NCI-H1092 (cell line): ENCODE measurements at places on chromosomes 6 and 20.

GRCh38 chr6:143803769-143804568 is 39.2 kb upstream of the LTV1 start:
- DNase-seq = no peak

DNA sequence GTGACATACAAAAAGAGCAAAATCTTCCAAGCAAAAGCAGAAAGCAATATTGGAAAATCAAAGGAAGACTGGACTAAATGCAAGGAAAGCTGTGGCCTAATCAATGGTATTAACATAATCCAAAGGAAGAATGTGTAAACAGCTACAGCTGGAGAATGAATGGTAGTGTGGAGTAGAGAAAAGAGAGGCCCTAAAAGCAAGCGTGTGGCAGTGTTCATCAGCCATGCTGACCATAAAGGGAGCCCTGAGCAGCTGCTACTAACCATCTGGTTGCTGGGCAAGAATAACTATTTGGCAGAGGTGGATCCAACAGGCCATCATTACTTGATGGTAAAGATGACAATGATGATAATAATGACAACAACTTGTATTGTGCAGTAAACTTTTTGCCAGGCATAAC is 148.5 kb upstream of the BEND6 start:
- DNase-seq = no peak

DNA sequence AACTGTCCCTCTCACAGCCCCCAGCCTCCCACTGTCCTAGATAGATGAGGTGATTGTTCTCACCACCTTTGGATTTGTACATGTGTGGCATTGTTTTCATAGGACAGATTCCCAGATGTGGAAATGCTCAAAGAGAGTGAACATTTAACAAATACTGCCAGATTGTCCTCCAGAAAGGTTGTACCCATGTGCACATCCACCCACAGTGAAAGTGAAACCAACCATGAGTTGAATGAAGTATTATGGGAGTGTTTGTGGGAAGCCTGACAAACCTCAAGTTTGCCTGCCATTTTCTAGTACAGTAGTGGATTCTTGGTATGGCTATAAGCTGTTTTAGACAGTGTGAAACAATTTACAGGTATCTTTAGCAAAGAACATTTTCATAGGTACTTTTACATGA is 42.7 kb downstream of the ANKRD6 start:
- DNase-seq = no peak

DNA sequence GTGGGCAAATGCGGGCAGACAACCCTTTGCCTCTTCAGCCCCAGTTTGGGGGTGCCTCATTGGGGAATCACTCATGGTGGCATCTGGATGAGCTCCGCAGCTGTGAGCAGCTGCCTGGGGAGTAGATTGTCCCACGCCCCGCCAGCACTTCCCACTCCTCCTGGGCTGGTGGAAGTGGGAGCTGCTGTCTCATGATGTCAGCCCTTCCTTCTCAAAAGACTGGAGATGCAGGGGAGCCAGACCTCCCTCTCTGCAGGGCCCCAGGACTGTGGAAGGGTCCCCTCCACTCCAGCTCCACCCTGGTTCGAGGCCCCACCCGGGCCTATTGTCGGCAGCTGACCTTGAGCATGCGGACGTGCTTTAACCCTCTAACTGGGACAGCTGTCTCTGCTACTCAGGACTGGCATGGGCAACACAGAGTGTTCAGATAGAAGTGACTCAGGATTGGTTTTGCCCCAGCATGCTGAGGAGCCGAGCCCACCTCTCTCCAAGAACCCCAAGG is 2.0 kb downstream of the UNC93A start:
- DNase-seq = no peak

DNA sequence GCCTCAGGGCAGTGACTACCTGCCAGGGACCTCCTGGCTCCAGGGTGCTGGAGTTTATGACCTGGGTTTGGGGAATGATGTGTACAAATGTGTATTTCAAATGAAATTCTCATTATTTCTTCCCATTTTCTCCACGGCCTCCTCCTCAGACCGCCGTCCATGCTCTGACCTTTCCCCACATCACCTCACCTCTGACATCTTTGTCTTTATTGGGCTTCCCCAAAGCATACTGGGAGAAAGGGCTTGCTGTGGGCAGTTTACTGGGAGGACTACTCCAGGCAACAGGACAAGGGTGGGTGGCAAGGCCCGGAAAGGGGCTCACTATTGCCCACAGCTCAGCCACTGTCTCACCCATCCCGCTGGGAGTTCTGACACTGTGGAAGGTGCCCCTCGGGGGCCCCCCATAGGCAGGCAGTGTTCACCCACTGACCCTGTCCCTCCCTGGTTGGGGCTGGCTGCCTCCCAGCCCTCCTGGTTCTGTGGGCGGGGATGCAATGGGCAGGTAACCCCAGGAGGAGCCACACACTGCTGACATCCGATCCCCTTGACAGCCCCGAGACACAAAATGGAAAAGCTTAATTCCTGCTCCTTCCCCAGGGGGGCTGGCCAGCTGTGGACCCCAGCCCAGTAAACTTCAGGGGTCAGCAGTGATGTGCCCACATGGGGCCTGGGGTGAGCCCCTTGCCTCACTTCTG is 39.8 kb upstream of the CST7 start:
- no peak for DNase-seq

- DNase-seq = no peak
Observed at GRCh38 chr6:116974526-116975316, 97.7 kb downstream of the RFX6 start.

GRCh38 chr20:34185766-34186620 is 55.2 kb upstream of the ASIP start:
- no peak for DNase-seq

DNA sequence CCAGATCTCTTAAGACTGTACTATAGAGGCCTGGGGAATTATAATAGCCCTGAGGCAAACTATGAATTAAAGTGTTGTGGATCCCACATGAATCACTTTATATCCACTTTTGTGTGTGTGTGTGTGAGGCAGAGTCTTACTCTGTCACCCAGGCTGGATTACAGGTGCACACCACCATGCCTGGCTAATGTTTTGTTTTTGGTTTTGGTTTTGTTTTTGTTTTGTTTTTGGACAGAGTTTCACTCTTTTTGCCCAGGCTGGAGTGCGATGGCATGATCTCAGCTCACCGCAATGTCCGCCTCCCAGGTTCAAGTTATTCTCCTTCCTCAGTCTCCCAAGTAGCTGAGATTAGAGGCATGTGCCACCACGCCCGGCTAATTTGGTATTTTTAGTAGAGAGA is 32.2 kb upstream of the MICB start:
- no peak for DNase-seq

DNA sequence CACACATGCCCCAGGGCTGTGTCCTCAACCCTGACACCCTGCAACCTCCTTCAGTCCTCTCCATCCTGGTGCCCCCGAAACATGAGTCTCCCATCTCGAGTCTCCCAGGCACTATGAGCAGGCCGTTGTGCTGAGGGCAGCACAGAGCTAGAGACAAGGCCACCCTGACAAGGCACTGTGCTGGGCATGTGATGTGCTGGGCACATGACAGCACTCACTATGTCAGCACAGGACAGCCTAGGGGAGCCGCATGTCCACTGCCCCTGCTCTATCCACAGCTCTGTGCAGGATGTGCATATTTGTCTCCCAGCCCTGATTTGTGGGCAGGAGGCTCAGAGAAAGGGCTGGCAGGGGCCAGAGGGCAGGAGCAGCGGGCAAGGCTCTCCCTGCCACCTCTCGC is 362.1 kb upstream of the AGPAT4 start:
- no peak for DNase-seq

- DNase-seq = no peak
Observed at GRCh38 chr6:6556738-6557503, 31.6 kb upstream of the LY86 start.

DNA sequence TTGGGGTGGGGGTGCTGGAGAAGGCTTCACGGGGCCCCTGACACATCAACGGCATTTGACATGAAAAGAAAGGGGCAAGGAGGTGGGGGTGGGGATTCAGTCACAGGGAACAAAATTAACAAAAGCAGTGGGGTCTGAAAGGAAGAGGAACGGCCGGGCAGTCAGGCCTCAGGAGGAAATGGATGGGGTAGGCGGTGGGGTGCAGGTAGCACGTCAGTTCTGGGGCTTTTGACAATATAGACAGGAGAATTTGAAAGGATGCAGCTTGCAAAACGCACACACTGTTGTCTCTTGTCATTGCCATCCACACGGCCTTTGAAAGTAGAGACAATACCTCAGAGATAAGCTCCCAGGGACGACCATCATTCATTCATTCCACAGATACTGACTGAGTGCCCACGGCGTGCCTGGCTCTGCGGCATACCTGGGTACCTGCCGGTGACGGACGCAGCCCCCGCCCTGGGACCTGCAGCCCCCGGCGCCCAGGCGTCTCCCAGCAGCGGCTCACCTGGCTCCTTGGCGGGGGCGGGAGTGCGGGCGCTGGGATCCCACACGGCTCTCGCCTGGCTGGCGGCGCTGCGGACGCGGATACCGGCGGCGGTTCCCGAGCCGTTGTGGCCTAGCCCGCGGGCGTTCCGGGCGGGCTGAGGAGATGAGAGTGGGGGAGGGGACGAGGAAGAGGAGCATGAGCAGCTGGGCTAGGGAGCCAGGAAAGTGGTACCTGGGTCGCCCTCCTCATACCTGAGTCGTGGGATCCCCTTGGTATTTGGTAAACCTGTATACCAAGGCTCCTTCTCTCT is at the start of gene SLC26A8:
SLC26A8 (minus strand) TSS at position 646 of the 800 bp plus-strand sequence. CDS start 4,934 bp downstream, outside the sequence.
- no peak for DNase-seq

DNA sequence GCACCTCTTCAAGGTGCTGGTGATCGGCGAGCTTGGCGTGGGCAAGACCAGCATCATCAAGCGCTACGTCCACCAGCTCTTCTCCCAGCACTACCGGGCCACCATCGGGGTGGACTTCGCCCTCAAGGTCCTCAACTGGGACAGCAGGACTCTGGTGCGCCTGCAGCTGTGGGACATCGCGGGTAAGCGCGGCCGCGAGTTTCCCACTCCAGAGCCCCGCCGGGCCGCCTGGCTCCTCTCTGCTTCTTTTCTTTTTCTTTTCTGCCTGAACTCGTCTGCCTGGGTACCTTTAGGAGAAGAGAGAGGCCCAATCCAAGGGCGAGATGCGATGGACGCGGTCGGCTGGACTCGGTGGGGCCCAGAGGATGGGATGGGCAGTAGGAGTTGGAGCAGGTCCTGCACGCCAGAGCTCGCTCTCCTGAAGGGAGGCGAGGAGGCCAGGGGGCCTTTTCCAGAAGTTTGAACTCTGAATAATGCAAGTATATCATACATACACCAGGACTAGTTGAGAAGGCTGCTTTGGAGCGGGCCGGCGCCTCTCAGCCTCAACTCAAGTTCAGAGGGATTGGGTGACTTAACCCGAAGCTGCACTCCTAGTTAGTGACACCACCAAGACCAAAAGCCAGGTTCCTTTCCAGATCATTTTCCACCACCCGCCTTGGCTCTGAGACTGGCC is 445 bp downstream of the RAB32 start:
- DNase-seq = no peak

- DNase-seq = no peak
Observed at GRCh38 chr6:35719404-35719829, 17.4 kb upstream of the ARMC12 start.

DNA sequence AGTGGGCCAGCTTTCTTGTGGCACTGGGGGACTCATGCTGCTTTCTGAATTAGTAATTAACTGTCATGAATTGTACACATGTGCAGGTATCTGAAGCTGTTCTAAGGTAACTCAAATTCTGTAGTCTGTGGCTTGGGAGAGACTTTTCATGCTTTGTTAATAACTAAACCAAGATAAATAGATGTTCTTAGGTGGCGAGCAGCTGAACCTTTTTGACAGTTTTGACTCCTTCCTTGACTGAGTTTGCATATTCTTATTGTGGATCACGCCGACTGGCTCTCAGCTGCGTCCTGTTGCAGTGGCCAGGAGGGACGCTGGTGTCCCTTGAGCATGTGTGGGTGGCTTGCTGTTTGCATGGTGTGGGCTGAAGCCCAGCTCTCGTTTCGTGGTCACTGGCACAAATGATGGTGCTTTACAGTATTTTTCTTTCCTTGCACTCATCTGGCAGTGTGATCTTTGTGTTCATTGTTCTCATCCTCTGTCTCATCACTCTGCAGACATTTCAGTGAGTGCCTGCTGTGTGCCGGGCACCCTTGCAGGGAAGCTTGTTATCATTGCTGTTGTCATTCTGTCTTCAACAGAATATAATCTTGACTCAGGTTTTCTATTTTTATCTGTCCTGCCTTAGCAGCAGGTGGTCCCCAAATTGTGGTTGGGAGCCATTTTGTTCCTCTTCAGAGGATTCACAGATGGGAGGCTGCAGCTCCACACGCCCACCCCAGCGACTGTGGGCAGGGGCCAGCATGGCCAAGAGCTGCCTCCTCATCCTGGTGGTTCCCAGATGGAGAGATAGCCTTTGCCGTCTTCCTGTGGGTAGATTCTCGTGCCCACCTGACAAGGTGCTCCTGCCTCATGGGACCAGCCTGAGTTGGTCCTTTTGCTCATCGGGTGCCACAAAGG is 39.6 kb downstream of the DUSP22 start:
- no peak for DNase-seq

DNA sequence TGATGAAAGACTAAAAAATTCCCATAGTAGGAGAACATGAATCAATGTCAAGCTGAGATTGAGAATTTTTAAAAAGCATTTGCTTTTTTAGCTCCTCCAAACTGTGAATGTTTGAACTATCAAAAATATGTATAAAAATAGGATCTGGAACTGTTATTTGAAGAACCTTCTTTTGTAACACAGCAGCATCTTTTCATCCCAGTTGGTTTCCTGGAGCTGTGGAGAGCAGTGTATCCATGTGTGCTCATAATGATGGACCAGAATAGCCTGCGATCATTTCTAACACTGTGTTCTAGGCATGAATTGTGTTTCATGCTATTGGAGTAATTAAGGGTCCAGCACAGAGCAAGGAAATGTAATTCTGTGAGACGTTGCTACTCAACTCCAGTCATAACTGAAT is 22.1 kb downstream of the MRAP2 start:
- no peak for DNase-seq

GRCh38 chr6:138520463-138520862 is 21.2 kb upstream of the NHSL1 start:
- no peak for DNase-seq

GRCh38 chr6:40806256-40806864 is 219.2 kb upstream of the LRFN2 start:
- no peak for DNase-seq

- DNase-seq = no peak
Observed at GRCh38 chr20:25081730-25082497, at the start of gene VSX1. VSX1 (minus strand) TSS chr20:25082141; CDS start chr20:25082096, 45 bp downstream.
